ENCODE measurements at places on chromosomes 3 and 15.

DNA sequence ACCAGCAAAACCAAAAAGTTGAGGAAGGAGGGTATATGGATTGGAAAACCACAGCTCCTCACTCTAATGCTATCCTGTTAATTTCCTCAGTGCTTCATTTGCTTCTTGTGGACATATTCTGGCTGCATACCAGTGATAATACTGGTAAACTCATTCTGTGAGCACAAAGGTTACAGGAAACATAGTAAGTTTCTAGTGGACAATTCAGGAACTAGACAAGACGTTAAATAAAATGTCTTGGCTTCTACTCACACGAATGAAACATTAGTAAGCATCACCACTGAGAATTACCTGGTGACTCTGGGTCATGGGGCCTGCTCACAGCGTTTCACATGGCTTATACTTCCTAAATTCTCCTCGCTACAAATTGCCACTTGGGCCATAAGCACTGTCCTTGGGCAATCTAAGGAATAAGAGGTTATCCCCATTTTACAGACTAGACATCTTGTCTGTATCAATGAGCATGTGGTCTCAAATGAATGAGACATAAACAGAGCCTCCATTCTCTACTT is 20.1 kb upstream of the PPIB start:
- DNase-seq, result no peak

DNA sequence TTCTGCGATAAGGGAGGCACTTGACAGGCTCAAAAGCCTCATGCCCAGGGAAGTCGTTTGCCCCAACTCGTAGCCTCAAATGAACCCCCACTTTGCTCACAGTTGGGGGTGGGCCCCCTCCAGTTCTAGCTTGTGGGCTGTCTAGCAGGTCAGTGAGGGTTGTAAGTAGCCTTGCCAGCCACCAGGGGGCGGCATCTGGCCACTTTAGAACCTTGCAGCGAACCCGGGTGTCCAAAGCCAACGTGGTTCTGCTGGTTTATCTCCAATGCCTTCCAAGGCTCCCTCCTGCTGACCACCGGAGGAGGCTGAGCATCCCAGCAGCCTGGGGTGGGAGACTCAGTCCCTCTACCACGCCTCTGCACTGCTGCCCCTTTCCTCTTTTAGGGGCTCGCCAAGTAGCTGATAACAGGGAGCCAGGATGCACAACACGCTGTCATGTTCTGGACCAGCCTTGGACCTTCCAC is 9.2 kb upstream of the RBSN start:
- DNase-seq, result no peak

DNA sequence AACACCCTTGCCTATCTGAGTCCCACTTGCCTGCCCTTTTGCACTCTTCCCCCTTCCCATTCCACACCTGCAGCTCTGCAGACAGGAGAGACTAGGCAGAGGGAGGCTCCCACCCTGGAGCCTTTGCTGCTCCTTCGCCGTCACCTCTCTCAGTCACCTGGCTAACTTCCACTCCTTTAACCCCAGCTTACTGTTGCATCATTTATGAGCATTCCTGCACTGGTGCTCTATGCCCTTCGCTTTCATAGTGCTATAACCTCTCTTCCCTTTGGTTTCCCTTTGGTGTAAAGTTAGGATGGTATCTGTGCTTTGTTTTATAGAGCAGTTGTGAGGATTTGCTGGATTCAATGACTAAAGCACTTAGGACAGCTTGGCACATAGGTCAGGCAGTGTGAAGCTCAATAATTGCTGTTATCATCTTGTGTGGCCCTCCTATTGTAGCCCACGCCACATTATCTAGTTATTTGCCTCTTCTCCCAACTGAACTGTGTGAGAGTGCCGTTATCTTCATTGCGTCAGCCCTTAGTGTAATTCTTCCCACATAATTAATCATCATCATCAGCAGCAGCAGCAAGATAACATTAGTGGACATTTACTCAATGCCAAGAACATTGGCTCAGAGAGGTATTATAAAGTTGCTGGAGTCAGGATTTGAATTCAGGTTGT is 253.9 kb downstream of the CACNA2D3 start:
- no peak for DNase-seq

- no peak for DNase-seq
Measured at GRCh38 chr3:139677388-139678155, at the start of gene NMNAT3. Gene NMNAT3, minus strand, starts transcription at chr3:139677972. Its CDS starts 50,248 bp downstream, at chr3:139627724.

DNA sequence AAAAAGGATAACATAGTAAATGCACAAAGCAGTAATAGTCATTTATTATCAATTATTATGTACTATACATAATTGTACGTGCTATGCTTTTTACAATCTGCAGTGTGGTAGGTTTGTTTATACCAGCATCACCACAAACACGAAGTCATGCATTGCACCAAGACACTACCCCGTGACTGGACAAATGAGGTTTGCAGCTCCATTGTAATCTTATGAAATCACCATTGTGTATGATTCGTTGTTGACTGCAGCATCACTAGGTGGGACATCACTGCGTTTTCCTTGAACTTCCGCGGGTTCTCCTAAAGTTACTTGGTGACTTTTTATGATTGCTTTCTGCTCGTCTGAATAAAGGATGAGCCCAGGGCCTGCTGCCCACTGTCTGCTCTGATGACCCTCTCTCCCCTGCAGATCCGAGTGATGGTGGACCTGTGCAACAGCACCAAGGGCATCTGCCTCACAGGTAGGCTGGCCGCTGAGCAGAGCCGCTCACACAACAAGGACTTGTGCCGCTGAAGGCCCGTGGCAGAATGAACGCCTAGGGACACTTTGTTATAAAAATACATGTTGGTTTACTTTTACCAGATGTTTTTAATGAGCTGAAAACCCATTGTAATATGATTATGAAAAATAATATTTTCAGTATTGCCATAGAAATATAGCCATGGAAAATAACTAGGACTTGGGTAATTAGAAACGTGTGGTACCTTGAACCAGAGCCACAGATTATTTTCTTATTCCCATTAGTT is 35.8 kb downstream of the GLDN start:
- no peak for DNase-seq

GRCh38 chr3:37872413-37873160 is 10.9 kb downstream of the CTDSPL start:
- no peak for DNase-seq

DNA sequence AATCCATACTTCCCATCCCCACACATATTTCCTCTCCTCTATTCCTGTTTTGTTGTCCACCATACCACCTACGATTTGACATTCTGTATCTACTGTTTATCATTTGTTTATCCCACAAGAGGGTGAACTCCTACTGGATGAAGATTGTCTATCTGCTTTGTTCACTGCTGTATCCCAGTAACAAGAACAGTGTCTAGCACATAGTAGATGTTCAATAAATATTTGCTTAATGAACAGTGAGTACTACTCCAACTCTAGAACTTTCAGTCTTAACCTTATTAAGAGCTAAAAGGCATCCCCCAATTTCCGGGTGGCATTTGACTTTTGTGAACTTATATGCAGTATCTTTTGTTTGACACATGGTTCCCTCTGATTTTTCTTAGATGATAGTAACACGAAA is 1.3 kb downstream of the PYGO1 start:
- no peak for DNase-seq

DNA sequence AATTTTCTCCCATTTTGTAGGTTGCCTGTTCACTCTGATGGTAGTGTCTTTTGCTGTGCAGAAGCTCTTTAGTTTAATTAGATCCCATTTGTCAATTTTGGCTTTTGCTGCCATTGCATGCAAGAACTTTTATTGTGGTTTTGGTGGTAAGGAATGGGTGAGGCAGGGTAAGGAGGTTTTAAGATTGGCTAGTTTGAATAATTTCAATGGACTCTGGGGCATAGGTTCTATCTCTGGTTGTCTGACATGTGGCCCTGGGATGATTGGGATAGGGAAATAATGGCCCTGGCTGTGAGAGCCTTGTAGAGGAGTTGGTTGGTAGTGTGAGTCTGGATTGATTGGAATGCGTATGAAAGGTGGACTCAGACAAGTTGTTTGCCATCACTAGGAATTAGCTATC is 38.0 kb downstream of the SEC22A start:
- DNase-seq, result no peak

- no peak for DNase-seq
Measured at GRCh38 chr3:42052132-42052483, 39.0 kb upstream of the TRAK1 start.

DNA sequence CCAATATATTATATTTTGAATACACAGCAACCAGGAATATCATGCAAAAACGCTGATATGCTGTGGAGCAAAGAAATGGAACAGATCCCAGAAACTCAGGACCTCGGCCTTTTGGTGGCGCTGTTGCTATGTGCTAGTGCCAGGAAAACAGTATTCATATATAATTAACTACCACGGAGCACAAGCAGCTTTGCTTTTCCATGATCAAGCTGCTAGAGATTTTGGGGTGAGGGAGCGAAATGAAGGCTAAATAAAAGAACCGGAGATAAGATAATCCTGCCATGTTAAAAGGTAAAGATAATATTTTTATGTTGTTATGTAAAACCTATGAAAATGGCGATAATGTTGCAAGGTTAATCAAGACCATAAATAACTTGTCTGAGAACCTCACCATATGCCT is 157.7 kb upstream of the FAM3D start:
- peak; percentile 34 for DNase-seq

DNA sequence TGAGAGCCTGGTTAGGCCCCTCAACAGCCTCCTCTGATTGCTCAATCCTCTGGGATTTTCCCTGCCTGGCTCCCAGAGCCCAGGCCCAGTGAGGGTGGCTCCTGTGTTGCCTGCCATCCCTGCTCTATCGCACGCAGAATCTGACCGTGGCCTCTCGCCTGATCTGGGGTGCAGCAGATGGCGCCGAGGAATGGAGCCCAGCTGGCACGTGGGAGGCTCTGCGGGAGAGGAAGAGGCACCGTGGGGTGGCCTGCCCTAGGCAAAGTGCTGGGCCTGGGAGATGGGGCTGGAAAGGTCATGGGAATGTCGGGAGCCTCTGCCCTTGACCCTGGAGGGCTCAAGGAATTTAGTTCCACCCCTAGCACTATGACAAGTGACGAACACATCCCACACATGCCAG is 10.3 kb downstream of the SV2B start:
- no peak for DNase-seq

GRCh38 chr3:116111765-116112164 is 333.5 kb downstream of the LSAMP start:
- DNase-seq, result no peak

DNA sequence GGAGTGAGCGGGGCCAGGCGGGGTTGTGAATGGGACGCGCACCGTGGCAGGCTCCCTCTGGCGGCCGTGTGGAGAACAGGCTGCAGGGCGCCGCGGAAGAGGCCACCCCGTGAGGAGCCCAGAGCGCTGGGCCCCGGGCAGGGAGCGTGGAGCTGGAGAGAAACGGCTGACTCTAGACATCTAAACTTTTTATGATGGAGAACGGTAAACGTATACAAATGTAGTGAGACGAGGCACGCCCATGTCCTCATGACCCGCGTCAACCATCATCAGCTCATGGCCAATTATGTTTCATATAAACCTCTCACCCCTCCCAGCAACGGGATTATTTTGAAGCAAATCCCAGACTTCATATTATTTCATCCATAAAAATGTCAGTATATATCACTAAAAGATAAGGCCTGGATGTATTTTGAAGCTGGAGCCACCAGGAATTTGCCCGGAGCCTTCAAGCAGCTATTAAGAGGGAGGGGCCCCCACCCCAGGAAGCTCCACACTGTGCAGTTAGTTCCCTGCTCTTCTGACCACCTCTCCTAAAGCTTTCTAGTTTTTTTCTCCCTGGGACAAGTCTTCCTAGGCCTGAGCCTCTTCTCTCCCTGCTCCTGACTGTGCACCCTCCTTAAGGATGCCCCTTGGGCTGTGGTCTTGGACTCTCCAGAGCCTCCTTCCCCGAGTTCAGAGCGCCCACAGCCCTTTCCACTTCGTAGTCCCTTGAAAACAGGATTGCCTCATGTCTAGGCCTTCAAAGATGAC is 149.5 kb downstream of the SMAD6 start:
- DNase-seq, result peak; percentile 54

DNA sequence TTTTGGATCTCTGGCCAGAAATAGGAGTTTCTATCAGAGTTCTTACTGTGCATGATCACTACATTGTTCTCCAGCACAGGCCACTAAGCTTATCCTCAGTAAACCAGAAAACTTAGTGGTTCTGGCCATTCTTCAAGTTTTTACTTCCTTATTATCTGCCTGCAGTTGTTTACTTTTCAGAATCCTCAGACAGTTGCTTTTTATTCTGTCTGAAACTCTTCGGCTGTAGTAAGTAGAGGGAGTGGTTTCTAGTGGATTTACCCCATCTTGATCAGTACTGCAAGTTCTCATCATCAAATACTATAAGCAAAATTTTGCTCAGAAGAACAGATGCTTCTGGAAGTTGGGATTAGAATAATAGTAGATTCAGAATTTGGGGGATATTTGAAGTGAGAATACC is 193.0 kb upstream of the RARB start:
- no peak for DNase-seq

DNA sequence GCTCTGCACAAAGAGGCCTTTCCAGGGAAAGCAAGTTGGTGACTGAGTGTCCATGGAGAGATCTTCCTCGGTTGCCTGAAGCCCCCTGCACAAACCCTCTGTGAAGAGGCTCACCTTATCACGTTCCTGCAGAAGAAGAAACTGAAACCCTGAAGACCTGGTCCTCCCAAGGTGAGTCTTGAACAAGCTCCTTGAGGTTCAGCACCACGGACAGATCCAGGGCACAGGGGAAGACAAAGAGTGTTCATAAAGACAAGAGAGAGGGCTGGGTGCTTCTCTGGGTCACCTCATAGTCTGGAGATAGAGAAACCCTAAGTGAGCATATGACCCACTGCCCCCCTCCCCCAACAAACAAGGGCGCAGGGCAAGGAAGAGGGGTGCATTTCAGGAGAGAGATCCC is 21.7 kb upstream of the TBC1D21 start:
- DNase-seq, result no peak

DNA sequence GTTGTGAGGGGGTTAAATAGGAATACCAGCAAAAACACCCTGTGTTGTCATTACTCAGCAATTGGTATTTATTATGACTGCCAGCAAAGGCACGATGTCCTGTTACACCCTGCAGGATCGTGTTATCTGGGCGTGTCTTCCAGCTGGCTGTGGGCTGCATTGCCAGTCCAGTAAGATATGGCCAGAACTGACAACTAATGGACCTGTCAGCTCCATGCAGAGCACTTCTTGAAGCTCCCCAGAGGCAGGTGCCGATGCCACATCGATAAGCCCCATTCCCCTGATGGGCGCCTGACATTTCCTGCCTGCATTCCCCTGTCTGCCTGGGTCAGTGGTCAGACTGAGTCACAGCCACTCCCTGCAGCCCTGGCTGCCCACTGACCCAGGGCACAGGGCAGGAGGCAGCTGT is 79.7 kb upstream of the RASGRF1 start:
- no peak for DNase-seq

All from NCI-H1694 treated with DMSO at 0.1 percent for 48 hours (cell line).